Bronchial smooth muscle cell (primary cell): ENCODE measurements at places on chromosomes 12 and 14. TPM values are rescaled to one million over a fixed set of nuclear protein-coding genes. Genes with fewer than 3 reads are reported as not detected.

ZNF891 gene
- total RNA-seq: 0.79 and 0.94 TPM in 2 replicates

COX8C gene
- total RNA-seq: not detected in 2 replicates

KRT1 gene
- not detected in 2 replicates for total RNA-seq

RFX4 gene
- not detected in 2 replicates for total RNA-seq

CCDC197 gene
- not detected in 2 replicates for total RNA-seq

ART4 gene
- total RNA-seq: not detected in 2 replicates

GLT1D1 gene
- total RNA-seq: under 0.01 and 0.09 TPM in 2 replicates

TMEM30B gene
- 2.0 and 2.8 TPM in 2 replicates for total RNA-seq

PDE3A gene
- total RNA-seq: 0.60 and 2.2 TPM in 2 replicates

B3GNT4 gene
- total RNA-seq: 0.09 and 0.16 TPM in 2 replicates

RILPL2 gene
- 5.8 TPM in 2 replicates for total RNA-seq

IL26 gene
- not detected in 2 replicates for total RNA-seq

CPNE8 gene
- total RNA-seq: 3.3 and 9.0 TPM in 2 replicates

ADCY6 gene
- total RNA-seq: 44.8 and 56.3 TPM in 2 replicates

OTOGL gene
- 0.16 and 0.43 TPM in 2 replicates for total RNA-seq

TBC1D30 gene
- 0.32 and 0.43 TPM in 2 replicates for total RNA-seq

KRT75 gene
- total RNA-seq: not detected in 2 replicates

PRR4 gene
- 0.32 and 0.60 TPM in 2 replicates for total RNA-seq

SELPLG gene
- 0.63 and 1.5 TPM in 2 replicates for total RNA-seq

KCTD10 gene
- total RNA-seq: 52.8 and 55.6 TPM in 2 replicates

PLEKHG7 gene
- not detected in 2 replicates for total RNA-seq

APAF1 gene
- total RNA-seq: 15.3 and 17.3 TPM in 2 replicates

NOS1 gene
- total RNA-seq: not detected in 2 replicates
